Renal cortex interstitium (tissue), 15 donors: ENCODE measurements at places on chromosomes 1 and 21. TPM values are rescaled to one million over a fixed set of nuclear protein-coding genes. Genes with fewer than 3 reads are reported as not detected.

The DNAJB4 gene
- polyA plus RNA-seq, result 31.1 TPM

The BTF3L4 gene
- polyA plus RNA-seq, result 94.6 TPM

The ACTL8 gene
- polyA plus RNA-seq, result 0.06 TPM

The NGF gene
- 1.1 TPM for polyA plus RNA-seq

The TSTD1 gene
- polyA plus RNA-seq, result 76.5 TPM

The MTMR11 gene
- 33.5 TPM for polyA plus RNA-seq

The CLCA4 gene
- not detected for polyA plus RNA-seq

The GCSAML gene
- polyA plus RNA-seq, result 0.55 TPM

The SLAMF9 gene
- polyA plus RNA-seq, result not detected

The LMX1A gene
- polyA plus RNA-seq, result 0.07 TPM

The S100A5 gene
- 0.85 TPM for polyA plus RNA-seq

The OR2T29 gene
- polyA plus RNA-seq, result not detected

The TRPM2 gene
- polyA plus RNA-seq, result 1.2 TPM

The PARP1 gene
- polyA plus RNA-seq, result 113 TPM

The CLIC6 gene
- 2.9 TPM for polyA plus RNA-seq

DNA sequence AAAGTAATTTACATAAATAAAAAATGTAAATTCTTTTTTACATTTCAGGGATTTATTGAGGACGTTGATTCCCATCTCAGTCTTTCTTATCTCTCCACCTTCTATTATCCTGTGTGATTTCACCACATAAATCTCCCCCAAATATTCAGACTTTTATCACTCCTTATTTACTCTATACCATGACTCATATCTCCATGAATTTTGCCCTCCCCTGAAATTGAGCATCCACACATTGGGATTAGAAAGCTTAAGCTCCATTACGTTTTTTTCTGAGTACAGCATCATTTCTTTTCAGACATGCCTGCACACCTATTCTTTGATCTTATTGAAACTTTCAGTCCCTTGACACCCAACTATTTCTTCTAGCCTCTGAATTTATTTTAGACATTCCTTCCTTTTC, 111.2 kb downstream of the IFI44 start:
- DNase-seq, result no peak

GRCh38 chr1:13661539-13661938, 38.4 kb upstream of the PRDM2 start:
- no peak for DNase-seq

DNA sequence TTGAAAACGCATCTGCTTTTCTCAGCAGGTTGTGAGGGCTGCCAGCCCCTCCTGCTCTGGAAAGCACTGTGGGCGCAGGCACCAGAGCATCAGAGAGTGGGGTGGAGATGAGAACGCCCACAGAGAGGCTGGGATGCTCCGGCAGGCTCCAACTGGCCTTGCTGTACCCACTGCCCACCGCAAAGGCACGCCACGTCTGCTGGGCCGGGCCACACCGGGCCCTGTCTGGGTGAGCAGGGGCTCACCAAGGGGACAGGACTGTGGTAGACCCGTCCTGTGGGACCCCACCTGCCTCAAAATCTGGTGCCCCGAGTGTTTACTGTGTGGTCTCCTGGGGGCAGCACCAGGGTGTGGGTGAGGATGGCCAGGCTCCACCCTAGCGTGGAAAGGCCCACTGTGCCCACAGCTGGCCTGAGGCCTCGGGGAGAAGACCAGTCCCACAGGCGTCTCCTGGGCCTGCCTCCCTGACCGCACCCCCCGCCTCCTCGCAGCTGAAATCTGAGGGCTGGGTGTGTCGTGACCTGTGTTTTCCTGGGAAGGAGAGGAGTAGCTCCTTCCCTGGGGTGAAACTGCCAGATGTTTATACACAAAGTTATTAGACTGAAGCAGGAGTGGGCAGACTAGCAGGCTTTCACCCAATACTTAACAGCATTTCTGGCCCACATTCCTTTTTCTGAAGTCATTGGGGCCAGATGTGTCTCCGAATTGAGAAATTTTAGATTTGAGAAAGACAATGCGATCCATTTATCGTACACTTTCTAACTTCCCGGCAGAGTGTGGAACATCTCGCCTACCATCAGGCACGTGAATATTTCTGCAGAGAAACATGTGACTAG, 53.8 kb downstream of the STUM start:
- no peak for DNase-seq

GRCh38 chr1:111184663-111185062, 15.8 kb downstream of the DENND2D start:
- DNase-seq, result no peak

DNA sequence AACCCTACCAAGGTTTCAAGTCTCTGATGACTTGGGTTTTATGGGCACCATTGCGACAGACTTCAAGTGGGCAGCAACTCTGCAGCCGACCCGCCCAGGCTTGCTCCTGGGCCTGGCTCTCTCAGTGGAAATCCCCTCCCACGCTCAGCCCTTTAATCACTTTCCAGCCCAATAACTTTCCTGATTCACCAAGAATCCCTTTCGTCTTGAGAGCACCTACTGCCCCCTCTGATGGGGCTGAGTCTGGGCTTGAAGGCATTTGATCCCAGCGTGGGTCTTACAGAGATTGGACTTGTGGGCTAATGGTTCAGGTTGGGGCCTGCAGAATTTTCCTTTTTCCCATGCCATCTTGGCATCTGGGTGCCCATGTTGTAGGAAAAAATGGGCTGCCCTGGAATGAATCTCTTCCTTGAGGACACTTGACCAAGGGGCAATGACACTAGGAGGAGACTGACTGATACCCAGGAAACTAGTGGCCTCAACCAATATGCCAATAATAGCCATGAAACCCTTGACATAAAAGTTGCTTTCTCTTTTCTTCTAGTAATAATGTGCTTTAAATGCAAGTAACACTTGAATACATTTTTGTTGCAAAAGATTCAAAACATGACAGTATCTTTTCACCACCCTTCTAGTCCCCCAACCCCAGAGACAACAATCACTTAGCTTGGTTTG, 7.8 kb upstream of the PHLDA3 start:
- no peak for DNase-seq

- DNase-seq, result no peak
These were observed 70.0 kb upstream of the C21orf91 start for GRCh38 chr21:17889171-17889570.

GRCh38 chr1:101683561-101683960, 313.2 kb downstream of the OLFM3 start:
- no peak for DNase-seq

DNA sequence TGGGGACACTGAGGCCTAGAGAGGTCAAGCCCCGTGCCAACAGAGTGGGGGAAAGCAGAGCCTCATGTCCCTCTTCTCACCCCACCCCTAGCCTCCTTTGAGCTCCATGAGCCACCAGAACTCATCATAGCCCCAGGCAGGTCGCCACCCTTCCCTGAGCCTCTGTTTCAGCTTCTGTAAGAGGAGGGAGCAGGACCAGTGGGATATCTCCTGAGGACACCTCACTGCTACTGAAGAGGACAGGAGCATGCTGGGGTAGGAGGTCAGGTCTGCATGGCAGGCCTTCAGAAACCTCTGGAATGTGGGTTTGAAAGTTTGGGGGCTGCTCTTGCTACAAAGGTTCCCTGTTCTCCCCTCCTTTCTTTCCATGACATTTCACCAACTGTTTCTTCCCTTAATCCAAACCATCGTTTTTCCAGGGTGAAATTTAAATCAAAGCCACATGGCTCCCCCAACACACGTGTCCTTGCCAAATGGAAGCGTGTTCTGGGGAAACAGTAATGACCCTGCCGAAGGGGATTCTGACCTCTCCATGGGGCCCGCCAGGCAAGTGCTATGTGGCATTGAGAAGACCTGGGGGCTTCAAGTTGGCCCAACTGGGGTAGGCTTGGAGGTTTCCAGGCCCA, 88.1 kb upstream of the RUNX3 start:
- DNase-seq, result no peak

DNA sequence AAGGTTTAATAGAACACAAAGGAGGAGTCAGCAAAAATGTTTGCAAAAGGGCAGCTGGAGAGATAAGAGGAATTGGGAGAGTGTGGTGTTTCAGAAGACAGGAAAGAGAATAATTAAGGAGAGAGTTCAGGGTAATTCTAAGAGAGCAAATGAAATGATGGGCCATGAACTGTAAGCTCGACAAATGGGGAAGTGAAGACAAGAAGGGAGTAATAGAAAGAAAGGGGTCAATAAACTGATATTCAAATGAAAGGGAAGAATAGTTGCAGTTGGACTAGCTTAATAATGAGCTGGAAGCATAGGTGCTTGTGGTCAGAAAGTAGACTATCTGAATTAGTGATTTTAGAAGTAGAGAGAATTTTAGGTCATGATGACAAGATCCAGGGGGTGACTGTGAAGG, 15.6 kb upstream of the RNF220 start:
- DNase-seq, result no peak

GRCh38 chr21:36297938-36298572, 21.9 kb upstream of the MORC3 start:
- DNase-seq, result no peak

GRCh38 chr1:85149805-85150204, 51.0 kb downstream of the SYDE2 start:
- DNase-seq, result no peak

DNA sequence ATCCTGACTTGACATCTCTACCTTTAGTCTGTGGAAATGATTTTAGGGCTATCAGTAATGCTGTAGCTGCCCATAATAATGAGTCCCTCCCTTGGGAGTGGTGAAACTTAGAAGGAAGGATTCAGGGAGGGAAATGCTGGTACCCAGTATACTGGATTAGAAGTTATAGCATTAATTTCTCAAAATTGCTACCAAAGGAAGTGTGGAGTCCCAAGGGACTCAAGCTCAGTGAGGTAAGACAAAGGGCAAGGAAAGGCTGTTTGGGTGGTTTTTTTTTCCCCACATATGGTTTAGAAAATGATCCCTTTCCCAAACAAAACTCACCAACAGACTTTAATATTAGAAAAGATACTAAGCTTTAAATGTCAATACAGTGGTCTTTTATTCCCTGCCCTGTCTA, 99.9 kb downstream of the CD247 start:
- no peak for DNase-seq

- no peak for DNase-seq
These were observed at the start of gene TNFSF18 for GRCh38 chr1:173050865-173051264. TSS of gene TNFSF18 (minus strand) at chr1:173050941. CDS start at chr1:173050896, 45 bp downstream.

DNA sequence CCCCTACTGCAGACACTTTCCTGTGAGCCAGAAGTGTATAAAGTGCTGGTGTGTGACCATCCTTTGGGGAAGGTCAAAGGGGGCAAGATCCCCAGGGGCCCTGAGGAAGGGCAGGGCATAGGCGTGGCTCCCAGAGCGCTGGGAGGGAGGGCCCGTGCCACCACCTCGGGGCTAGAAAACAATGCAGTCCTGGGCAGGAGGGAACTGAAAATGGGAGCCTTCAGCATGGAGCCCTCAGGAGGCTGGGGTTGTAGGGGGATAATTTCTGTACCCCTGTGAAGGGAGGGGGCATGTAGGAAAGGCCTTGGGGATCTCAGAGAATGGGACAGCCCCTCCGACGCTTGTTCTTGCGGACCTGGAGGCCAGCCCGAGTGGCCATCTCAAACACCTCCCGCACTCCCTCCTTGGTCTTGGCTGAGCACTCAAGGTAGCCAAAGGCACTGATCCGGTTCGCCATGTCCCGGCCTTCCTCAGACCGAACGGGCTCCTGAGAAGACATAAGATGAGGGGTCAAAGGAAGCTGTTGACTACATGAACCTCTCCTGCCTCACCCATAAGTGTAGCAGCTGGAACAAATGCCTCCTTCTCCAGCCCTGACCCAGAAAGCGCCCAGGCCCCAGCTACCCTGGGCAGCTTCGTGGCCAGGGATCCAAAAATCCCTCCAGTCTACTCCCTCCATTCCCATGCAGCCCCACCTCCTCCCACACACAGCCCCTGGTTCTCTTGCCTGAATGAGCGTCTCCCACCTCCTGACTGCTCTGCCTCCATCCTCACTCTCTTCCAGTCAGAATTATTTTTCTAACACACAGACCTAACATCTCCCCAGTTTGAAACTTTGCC, 5.5 kb downstream of the RHOC start:
- DNase-seq, result no peak

- no peak for DNase-seq
These were observed 129.0 kb upstream of the TMPRSS2 start for GRCh38 chr21:41636636-41637630.

DNA sequence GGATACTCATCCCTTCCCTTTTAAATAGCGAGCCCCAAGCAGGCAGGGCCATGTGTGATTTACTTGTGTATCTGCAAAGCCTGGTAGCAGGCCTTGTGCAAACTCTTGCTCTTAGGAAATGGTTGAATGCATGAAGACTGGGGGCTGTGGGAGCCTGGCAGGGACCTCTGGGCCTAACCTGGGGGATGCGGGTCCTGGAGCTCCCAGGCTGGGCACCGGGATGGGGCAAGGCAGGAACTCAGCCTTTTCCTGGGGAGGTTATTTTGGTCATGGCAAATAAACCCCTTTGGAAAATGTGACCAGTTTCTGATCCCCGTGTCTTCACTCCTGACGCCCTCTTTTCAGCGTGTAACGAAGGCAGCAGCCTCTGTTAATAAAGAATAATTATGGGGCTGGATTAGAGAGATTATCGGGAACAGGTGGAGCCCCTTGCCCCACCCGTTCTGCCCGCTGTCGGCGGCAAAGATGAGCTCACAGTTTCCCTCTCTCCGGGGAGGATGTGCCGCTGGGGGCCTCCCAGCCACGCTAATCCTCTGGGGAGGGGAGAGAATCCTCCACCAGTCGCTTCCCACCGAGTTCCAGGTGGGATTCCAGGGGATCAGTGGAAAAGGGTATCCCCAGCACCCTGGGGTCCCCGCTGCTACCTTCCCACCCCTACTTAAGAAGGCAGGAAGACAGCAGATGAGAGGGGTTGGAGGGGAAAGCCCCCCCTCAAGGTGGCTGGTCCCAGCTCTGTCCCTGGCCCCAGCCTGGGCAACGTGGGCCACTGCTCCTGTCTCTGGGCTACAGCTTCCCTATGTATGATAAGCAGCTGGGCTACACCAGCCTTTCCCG, 69.7 kb upstream of the WNT4 start:
- DNase-seq, result no peak

- no peak for DNase-seq
These were observed 180.4 kb downstream of the SLC44A5 start for GRCh38 chr1:75430526-75430925.

DNA sequence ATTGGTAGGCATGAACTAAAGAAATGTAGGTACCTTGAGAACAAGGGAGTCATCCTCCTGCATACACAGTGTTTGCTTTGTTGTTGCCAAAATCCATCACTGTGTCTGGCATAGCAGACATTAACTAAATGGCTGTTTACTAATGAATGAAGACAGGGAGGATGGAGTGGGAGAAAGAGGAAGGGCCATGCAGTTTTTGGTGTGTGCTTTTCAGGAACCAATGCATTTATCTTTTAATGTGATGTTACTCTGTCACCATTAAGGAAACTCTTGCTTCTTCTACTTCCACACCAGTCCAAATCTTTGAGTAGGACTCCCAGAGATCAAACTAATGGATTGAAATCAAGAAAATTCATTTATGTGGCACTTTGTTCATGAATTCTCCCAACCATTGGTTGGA, 55.6 kb upstream of the DUSP10 start:
- DNase-seq, result no peak
